Glutamatergic neuron (in vitro differentiated cells): ENCODE measurements at places on chromosomes 4 and X.

DNA sequence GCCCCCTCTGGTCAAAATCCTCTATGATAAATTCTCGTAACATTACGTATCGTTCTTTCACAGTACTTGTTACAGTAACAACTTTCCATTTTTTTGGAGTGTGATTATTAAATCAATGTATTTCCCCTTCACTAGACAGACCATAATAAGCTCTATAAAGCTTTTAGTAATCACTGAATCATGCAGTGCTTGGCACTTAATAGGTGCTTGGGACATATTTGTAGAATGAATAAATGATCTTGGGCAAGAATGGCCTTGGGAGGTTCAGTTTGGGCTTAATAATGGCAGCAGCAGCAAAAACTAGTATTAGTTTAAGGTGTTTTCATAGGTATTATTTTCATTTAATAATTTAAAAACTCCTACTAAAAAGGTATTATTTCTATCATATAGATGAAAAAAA is 33.4 kb upstream of the SFRP2 start:
- no peak overlapping the region for H3K4me3 ChIP-seq
- no peak overlapping the region for H3K27ac ChIP-seq
- no peaks in the 10 kb centered on the region for H3K4me1 ChIP-seq

DNA sequence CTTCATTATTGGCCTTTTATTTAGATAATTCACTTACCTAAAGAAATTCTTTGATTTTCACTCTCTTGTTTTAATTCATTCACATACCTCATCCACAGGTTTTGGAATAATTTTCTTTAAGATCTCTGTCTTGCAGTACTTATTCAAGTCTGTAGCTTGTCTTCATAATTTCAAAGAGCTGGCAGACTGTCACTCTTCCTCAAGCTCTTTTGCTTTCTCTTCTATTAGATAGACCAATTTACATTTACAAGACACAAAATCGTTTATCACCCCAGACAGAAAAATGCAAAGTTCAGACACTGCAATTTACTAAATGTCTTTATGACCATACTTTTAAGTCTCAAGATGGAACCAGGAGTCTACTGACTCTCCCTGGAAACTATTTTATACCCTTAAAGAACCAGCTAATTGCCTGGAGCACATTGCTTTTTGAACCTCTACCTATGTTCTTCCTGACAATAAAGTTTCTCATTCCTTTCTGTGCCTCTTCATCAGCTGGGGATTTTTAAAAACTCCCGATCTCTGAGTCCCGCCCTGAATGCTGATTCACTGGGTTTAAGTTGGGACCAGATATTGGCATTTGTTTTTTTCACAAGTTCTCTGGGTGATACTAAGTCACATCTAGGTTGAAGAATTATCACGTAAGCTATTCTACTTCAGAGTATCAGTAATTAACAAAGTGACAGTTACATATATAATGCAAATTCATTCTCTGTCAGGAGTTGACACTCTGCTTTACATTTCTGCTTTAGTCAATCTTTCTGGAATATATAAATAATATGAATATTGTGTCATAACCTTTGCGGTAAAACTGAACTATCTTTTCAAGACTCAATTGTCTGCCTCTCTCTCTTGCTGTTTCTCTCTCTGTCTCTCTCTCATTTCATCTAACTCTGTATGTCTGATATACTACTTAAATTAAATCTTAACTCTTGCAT is 196.4 kb downstream of the PCDH7 start:
- no peak overlapping the region for H3K27ac ChIP-seq
- peaks cover 2% of the 10 kb centered on the region for H3K4me1 ChIP-seq
- DNase-seq, result no peak
- H3K4me3 ChIP-seq, result no peak overlapping the region

- H3K36me3 ChIP-seq, result no peaks in the 10 kb centered on the region
- no peak for DNase-seq
- no peaks in the 10 kb centered on the region for H3K27me3 ChIP-seq
- H3K27ac ChIP-seq, result no peak overlapping the region
- peaks cover 2% of the 10 kb centered on the region for H3K4me1 ChIP-seq
These were observed 6.0 kb upstream of the BMP2K start for GRCh38 chr4:78770091-78770642.

GRCh38 chr4:46124773-46125413 is 1.0 kb upstream of the GABRG1 start:
- DNase-seq, result peak; percentile 67
- H3K27ac ChIP-seq, result no peak overlapping the region
- peak overlapping the region; percentile 89 for H3K4me3 ChIP-seq
- no peaks in the 10 kb centered on the region for H3K36me3 ChIP-seq
- peaks cover 10% of the 10 kb centered on the region for H3K4me1 ChIP-seq

DNA sequence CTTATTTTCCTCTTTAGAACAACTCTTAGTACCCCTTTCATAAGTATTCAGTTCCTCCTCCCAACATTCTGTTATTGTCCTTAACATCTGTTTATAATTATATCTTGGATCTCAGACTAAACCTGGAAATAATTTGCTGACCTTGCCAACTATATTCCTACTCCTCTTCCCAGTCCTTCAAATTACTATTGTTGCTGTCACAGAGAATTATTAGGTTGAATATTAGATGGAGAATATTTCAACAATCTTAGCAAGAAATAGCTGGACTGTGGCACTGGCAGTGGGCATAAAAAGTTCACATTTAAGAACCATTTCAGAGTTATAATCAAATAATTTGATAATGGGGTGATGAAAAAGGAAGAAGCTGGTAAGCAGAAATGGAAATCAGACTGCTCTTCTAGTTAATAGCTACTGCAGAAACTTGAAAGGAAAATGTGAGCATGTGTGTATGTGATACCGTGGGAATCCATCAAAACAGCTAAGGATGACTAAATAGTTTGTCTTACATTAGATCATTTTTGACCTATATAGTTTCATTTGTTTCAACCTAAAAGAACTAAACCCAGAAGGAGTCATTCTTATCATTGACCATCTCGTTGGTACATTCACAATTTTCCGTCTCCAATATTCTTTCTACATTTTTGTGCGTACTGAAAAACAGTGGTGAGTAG is 43.3 kb upstream of the PRDM8 start:
- peaks cover 4% of the 10 kb centered on the region for H3K36me3 ChIP-seq
- peaks cover 2% of the 10 kb centered on the region for H3K27me3 ChIP-seq
- H3K4me1 ChIP-seq, result peaks cover 4% of the 10 kb centered on the region
- no peak for DNase-seq
- H3K4me3 ChIP-seq, result no peak overlapping the region

DNA sequence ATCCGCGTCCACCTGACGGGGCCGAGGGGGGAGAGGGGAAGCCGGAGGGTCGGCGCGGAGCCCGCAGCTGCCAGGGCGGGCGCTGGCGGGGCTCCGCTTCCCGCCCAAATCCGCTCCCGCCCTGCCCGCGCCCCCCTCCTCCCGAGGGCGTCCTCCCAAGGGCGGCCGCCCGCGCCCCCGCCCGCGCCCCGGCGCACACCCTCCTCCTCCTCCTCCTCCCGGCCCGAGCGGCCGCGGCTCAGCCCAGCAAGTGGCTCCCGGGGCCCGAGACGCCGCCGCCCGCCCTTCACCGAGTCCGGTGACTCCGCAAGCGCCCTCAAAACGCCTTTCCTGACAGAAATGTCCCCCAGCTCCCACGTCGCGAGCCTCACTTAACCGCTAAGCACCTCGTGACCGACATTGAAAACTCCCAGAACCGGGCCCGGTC is 487 bp downstream of the HMGB2 start:
- peak overlapping the region; percentile 99 for H3K4me3 ChIP-seq
- DNase-seq, result peak; percentile 53
- H3K27ac ChIP-seq, result peak overlapping the region; percentile 91
- H3K36me3 ChIP-seq, result no peaks in the 10 kb centered on the region

GRCh38 chr4:5139141-5139540 is 87.9 kb downstream of the STK32B start:
- no peaks in the 10 kb centered on the region for H3K36me3 ChIP-seq
- H3K4me1 ChIP-seq, result no peaks in the 10 kb centered on the region
- no peak for DNase-seq
- peaks cover 2% of the 10 kb centered on the region for H3K27me3 ChIP-seq
- no peak overlapping the region for H3K4me3 ChIP-seq

GRCh38 chrX:124362072-124362471 is 15.7 kb downstream of the SH2D1A start:
- H3K4me3 ChIP-seq, result no peak overlapping the region
- H3K4me1 ChIP-seq, result no peaks in the 10 kb centered on the region
- no peak for DNase-seq
- H3K36me3 ChIP-seq, result no peaks in the 10 kb centered on the region
- H3K27ac ChIP-seq, result no peak overlapping the region

DNA sequence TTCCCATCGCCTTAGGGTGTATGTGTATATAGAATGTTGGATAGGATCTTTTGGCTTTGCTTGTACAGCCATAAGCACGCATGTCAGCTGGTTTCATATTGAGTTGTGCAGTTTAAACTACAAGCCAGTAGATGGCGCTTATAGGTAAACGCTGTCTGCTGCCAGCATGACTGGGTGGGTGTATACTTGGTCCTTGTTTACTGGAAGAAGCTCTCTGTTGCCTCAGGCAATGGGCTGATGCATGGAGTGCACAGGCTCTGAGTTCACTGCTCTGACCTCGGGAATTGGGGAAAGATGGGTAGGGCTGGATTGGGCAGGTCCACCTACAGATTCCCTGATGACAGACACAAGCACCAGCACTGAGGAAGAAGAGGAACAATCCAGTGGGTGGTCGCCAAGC is 831.5 kb downstream of the STIM2 start:
- no peak overlapping the region for H3K4me3 ChIP-seq
- H3K4me1 ChIP-seq, result peaks cover 8% of the 10 kb centered on the region
- H3K27me3 ChIP-seq, result no peaks in the 10 kb centered on the region
- H3K36me3 ChIP-seq, result no peaks in the 10 kb centered on the region
- no peak for DNase-seq

- H3K27ac ChIP-seq, result no peak overlapping the region
- no peak for DNase-seq
- H3K27me3 ChIP-seq, result peaks cover 4% of the 10 kb centered on the region
- no peak overlapping the region for H3K4me3 ChIP-seq
- no peaks in the 10 kb centered on the region for H3K36me3 ChIP-seq
These were observed 25.2 kb downstream of the NYX start for GRCh38 chrX:41472231-41472815.

- peaks cover 4% of the 10 kb centered on the region for H3K4me1 ChIP-seq
- H3K27me3 ChIP-seq, result peaks cover 3% of the 10 kb centered on the region
- no peak overlapping the region for H3K4me3 ChIP-seq
These were observed 110.3 kb downstream of the HMX1 start for GRCh38 chr4:8761167-8761823.

- DNase-seq, result no peak
- H3K4me1 ChIP-seq, result peaks cover 6% of the 10 kb centered on the region
- H3K36me3 ChIP-seq, result no peaks in the 10 kb centered on the region
- no peak overlapping the region for H3K4me3 ChIP-seq
- no peak overlapping the region for H3K27ac ChIP-seq
These were observed 48.4 kb downstream of the RWDD4 start for GRCh38 chr4:183610613-183611012.

GRCh38 chrX:151596282-151596681 is 32.8 kb downstream of the PASD1 start:
- no peak for DNase-seq
- H3K36me3 ChIP-seq, result no peaks in the 10 kb centered on the region
- H3K27ac ChIP-seq, result no peak overlapping the region
- no peak overlapping the region for H3K4me3 ChIP-seq
- H3K4me1 ChIP-seq, result peaks cover 2% of the 10 kb centered on the region

DNA sequence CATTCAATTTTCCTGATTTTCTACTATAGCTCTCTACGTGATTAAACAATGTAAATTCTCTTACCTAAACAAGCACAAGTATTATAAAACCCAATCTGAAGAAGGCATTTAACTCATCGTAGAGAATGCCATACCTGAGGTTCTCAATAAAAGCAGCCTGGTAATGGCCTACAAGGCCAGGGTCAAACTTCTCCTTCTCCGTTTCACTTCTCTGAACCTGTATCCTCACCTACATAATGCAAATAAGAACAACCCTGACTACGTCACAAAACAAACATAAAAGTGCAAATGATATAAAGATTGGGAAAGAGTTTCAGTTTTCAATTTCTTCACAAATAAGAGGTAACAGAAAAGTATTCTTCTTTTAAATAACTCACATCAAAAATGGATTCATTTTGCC is 55.6 kb upstream of the STS start:
- no peaks in the 10 kb centered on the region for H3K36me3 ChIP-seq
- H3K27me3 ChIP-seq, result no peaks in the 10 kb centered on the region
- H3K4me3 ChIP-seq, result no peak overlapping the region
- peaks cover 4% of the 10 kb centered on the region for H3K4me1 ChIP-seq
- H3K27ac ChIP-seq, result no peak overlapping the region

GRCh38 chrX:111888600-111888999 is 12.6 kb downstream of the TRPC5OS start:
- no peaks in the 10 kb centered on the region for H3K36me3 ChIP-seq
- no peak overlapping the region for H3K4me3 ChIP-seq
- no peak for DNase-seq
- no peak overlapping the region for H3K27ac ChIP-seq
- H3K4me1 ChIP-seq, result no peaks in the 10 kb centered on the region
- no peaks in the 10 kb centered on the region for H3K27me3 ChIP-seq

GRCh38 chrX:17377091-17377717 is 2.2 kb downstream of the NHS start:
- H3K27me3 ChIP-seq, result peaks cover 4% of the 10 kb centered on the region
- peaks cover 13% of the 10 kb centered on the region for H3K36me3 ChIP-seq
- H3K27ac ChIP-seq, result no peak overlapping the region
- DNase-seq, result peak; percentile 41
- peak overlapping the region; percentile 80 for H3K4me3 ChIP-seq
- H3K4me1 ChIP-seq, result no peaks in the 10 kb centered on the region

DNA sequence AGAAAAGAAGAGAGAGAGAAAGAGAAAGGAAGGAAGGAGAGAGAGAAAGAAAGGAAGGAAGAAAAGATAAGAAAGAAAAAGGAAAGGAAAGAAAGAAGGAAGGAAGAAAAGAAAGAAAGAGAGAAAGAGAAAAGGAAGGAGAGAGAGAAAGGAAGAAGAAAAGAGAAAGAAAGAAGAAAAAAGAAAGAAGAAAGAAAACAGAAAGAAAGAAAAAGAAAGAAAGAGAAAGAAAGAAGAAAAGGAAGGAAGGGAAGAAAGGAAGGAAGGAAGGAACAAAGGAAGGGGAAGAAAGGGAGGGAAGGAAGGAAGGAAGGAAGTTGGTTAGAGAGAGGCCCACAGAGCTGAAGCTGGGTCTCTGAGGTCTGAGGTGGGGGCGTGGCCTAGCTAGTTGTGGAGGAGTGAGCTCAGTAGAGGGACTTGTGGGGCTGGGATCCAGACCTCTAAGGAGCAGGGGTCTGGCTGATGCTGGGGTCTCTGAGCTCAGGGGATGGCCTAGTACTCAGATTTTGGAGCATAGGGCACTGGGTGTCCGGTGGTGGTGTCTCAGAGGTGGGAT is 27.1 kb upstream of the PDZD4 start:
- H3K27me3 ChIP-seq, result peaks cover 4% of the 10 kb centered on the region
- no peak overlapping the region for H3K4me3 ChIP-seq
- no peaks in the 10 kb centered on the region for H3K4me1 ChIP-seq
